ENCODE measurements at places on chromosomes 2 and 18. TPM values are rescaled to one million over a fixed set of nuclear protein-coding genes. Genes with fewer than 3 reads are reported as not detected.

EGR4 gene
- total RNA-seq = 0.70 TPM

RETREG2 gene
- 78.4 TPM for total RNA-seq

UNC80 gene
- total RNA-seq = not detected

CHST10 gene
- 2.1 TPM for total RNA-seq

CCL20 gene
- 24.3 TPM for total RNA-seq

SIX3 gene
- not detected for total RNA-seq

FOXD4L1 gene
- 0.10 TPM for total RNA-seq

LHCGR gene
- total RNA-seq = not detected

DNA sequence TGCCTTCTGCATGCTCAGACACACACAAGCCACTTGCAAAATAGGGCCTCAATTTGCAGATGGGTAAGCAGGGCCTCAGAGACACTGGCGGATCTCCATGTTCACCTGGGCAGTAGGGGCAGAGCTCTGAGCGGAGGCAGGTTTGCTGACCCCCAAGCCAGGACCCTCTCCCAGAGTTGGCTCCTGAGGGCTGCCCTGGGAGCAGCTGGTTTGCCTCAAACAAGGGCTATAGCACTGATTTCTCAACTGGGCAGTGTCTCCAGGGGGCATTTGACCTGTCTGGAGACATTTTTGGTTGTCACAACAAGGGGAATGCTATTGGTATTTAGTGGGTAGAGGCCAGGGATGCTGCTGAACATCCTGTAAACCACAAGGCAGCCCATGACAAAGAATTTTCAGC, 11.6 kb downstream of the GLI2 start:
- H3K27me3 ChIP-seq = peaks cover 49% of the 10 kb centered on the region
- H3K36me3 ChIP-seq = no peaks in the 10 kb centered on the region
- DNase-seq = no peak
- H3K4me3 ChIP-seq = no peak overlapping the region

GRCh38 chr18:48924630-48925490, 25.9 kb downstream of the SMAD7 start:
- peaks cover 76% of the 10 kb centered on the region for H3K4me1 ChIP-seq
- H3K36me3 ChIP-seq = peaks cover 5% of the 10 kb centered on the region
- no peaks in the 10 kb centered on the region for H3K27me3 ChIP-seq
- H3K27ac ChIP-seq = peak overlapping the region; percentile 98

DNA sequence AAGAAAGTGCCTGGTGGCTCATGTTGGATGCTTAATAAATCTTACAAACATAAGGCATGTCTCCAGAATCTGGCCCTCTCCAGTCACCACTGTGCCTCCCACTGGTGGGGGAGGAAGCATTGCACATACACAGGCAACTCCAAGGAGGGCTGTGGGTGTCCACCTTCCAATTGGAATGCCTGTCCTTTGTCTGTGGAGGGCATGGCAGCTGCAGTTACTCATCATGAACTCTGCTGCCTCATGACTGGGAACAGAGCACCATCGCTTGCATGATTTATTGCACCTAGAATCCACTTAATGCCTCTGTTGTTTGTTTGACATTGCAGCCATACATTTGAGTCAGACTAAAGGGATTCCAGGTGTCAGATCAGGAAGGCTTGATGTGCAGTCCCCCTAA, 278.9 kb downstream of the PRKCE start:
- H3K27ac ChIP-seq = no peak overlapping the region
- no peaks in the 10 kb centered on the region for H3K36me3 ChIP-seq
- no peaks in the 10 kb centered on the region for H3K4me1 ChIP-seq
- no peak overlapping the region for H3K4me3 ChIP-seq
- no peaks in the 10 kb centered on the region for H3K27me3 ChIP-seq

DNA sequence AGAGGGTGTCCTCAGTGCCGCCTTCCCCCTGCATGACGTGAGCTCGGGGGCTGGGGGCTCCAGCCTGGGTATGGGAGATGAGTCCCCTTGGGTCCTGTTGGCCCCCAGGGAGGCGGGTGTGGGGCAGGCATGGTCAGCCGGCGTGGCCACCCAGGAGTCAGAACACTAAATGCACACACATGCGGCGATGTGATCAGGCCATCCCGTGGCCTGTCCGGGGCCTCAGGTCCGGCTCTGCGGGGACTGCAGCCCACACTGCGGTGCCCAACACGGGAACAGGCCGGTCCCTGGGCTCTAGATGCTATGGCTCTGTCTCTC, 13.8 kb downstream of the ANO7 start:
- no peak for DNase-seq
- no peak overlapping the region for H3K4me3 ChIP-seq
- H3K27ac ChIP-seq = no peak overlapping the region
- no peaks in the 10 kb centered on the region for H3K27me3 ChIP-seq

- H3K4me3 ChIP-seq = no peak overlapping the region
- H3K27ac ChIP-seq = peak overlapping the region; percentile 83
- H3K36me3 ChIP-seq = peaks cover 2% of the 10 kb centered on the region
- peaks cover 9% of the 10 kb centered on the region for H3K27me3 ChIP-seq
Measured at GRCh38 chr2:112150447-112150846, 12.3 kb downstream of the FBLN7 start.

DNA sequence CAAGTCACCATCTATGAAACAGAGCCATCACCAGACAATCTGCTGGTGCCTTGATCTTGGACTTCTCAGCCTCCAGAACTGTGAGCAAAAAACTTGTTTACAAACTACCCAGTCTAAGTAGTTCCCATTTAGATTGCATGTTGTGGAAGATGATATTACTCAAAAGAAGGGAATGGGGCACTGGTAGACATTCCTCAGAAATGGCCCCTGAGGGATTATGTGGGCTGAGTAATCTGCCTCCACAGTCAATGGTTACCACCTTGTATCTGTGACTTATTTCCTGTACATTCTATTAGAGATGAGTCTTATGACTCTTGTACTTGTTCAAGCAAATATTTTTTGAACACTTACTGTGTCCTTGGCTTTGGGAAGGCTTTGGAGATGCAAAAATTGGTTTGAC, 160.4 kb downstream of the NUP35 start:
- no peak overlapping the region for H3K27ac ChIP-seq
- no peaks in the 10 kb centered on the region for H3K36me3 ChIP-seq
- no peaks in the 10 kb centered on the region for H3K27me3 ChIP-seq
- no peak overlapping the region for H3K4me3 ChIP-seq
- no peak for DNase-seq

DNA sequence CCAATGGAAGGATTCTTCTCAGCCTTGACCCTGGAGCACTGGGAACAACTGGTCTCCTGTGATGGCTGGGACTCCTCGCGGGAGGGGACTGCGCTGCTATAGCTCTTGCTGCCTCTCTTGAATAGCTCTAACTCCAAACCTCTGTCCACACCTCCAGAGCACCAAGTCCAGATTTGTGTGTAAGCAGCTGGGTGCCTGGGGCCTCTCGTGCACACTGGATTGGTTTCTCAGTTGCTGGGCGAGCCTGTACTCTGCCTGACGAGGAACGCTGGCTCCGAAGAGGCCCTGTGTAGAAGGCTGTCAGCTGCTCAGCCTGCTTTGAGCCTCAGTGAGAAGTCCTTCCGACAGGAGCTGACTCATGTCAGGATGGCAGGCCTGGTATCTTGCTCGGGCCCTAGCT, 28.8 kb downstream of the LIPG start:
- H3K27me3 ChIP-seq = peaks cover 57% of the 10 kb centered on the region
- no peak overlapping the region for H3K27ac ChIP-seq
- H3K4me3 ChIP-seq = no peak overlapping the region
- H3K4me1 ChIP-seq = peaks cover 2% of the 10 kb centered on the region
- no peak for DNase-seq

DNA sequence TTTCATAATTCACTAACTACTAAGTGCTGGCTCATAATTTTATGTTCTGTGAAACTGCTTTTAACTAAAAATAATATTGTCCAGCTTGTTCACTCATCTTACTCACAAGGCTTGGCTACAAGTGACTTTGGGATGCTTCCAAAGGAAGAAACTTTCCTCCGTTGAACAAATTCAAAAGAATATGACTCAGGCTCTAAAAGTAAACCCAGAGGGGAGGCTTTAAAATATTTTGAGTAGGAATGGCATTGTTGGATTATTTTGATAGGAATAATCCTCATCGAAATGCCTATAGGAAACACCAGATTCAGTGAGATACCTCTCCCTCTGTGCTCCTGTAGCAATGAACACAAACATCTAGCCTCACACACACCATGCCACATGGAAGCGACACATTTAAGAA, 25.2 kb upstream of the TLK1 start:
- no peak for DNase-seq
- no peak overlapping the region for H3K4me3 ChIP-seq
- peaks cover 2% of the 10 kb centered on the region for H3K4me1 ChIP-seq
- H3K36me3 ChIP-seq = peaks cover 2% of the 10 kb centered on the region
- H3K27ac ChIP-seq = no peak overlapping the region
- H3K27me3 ChIP-seq = peaks cover 4% of the 10 kb centered on the region

GRCh38 chr2:78707776-78708386, 317.6 kb upstream of the REG3G start:
- no peaks in the 10 kb centered on the region for H3K36me3 ChIP-seq
- no peaks in the 10 kb centered on the region for H3K27me3 ChIP-seq

DNA sequence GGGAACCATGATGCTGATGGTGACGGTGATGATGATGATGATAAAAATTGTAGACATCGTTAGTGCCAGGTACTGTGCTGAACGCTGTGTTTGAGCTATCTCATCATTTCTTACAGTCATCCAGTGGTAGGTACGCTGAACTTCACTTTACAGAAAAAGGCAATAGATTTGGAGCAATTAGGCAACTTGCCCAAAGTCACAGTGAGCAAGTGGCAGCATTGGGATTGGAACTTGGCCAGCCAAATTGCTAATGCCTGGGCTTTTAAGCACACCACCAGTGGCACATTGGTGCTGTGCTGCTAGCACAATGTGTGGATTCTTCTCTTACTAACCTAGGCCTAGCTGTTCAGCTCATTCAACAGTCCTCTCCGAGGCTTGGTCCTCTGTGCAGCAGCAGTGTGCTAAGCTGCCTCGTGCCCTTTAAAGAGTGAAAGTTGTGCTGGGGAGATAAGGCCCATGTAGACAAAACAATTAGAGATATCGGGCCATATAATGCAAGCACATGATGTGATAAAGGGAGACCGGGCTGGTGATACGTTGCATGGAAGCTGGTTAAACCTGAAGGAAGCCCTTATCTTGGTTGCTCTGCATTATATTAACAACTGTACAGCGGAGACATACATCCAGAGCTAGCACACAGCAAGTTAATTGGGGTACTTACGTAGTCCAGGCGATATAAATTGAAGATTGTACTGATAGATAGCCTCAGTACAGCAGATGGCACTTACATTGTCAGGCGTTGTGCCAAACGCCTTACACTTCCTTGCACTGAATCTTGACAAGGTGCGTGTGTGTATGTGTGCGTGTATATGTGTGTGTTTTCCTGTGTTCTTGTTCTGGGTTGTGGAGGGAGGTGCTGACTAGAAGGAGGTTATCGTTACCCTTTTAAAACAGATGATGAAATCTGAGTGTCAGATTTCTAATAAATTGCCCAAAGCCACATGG, 28.4 kb downstream of the HK2 start:
- H3K36me3 ChIP-seq = no peaks in the 10 kb centered on the region
- no peak overlapping the region for H3K27ac ChIP-seq
- H3K27me3 ChIP-seq = no peaks in the 10 kb centered on the region
- no peak overlapping the region for H3K4me3 ChIP-seq

DNA sequence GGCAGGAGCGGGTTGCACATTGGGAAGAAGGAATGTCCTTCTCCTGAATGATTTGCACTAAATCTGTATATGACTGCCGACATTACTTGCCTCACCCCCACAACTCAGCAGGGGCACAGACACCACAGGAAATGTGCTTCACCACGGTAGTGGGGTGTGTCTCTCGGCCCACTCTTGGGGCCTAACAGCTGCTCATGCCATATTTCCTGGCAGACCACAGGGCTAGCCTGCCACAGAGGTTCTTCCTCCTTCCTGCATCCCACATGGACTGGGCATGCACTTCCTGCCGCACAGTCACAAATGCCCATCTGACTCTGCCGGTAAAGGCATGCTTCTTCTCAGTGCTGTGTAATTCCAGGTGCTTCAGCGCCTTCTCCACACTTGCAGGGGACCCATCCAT, 10.3 kb upstream of the PAPOLG start:
- H3K27me3 ChIP-seq = peaks cover 12% of the 10 kb centered on the region
- H3K27ac ChIP-seq = peak overlapping the region; percentile 57
- peaks cover 9% of the 10 kb centered on the region for H3K4me1 ChIP-seq
- no peak for DNase-seq
- H3K36me3 ChIP-seq = peaks cover 2% of the 10 kb centered on the region
- no peak overlapping the region for H3K4me3 ChIP-seq

- H3K4me1 ChIP-seq = peaks cover 59% of the 10 kb centered on the region
- peak overlapping the region; percentile 94 for H3K4me3 ChIP-seq
- H3K27ac ChIP-seq = peak overlapping the region; percentile 90
- no peaks in the 10 kb centered on the region for H3K27me3 ChIP-seq
- DNase-seq = peak; percentile 44
- H3K36me3 ChIP-seq = no peaks in the 10 kb centered on the region
Measured at GRCh38 chr2:157875641-157876065, 477 bp downstream of the ACVR1 start.

DNA sequence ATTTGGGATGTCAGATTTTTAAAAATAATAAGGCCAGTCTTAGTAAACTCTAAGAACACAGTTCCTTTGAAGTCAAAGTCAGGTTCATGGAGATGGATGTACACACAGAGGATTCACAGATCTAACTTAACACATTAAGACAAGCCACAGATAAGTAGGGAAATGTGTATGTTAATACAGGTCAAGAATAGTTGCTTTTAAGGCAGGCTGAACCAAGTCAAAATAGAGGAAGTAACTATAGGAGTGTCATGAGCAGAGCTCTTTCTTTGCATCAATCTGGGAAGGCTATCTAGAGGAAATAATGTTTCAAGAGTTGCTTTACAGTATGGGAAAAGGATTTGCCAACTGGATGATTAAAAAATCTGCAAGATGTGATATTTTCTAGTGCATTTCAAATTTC, 128.0 kb upstream of the FBXO11 start:
- DNase-seq = no peak
- H3K4me1 ChIP-seq = no peaks in the 10 kb centered on the region
- no peaks in the 10 kb centered on the region for H3K27me3 ChIP-seq
- H3K36me3 ChIP-seq = no peaks in the 10 kb centered on the region
- H3K27ac ChIP-seq = no peak overlapping the region

- H3K4me3 ChIP-seq = no peak overlapping the region
- no peak for DNase-seq
- no peaks in the 10 kb centered on the region for H3K27me3 ChIP-seq
- H3K27ac ChIP-seq = no peak overlapping the region
- H3K36me3 ChIP-seq = no peaks in the 10 kb centered on the region
Measured at GRCh38 chr18:10245846-10246175, 208.6 kb upstream of the APCDD1 start.

GRCh38 chr2:158960193-158960592, 8.2 kb upstream of the TANC1 start:
- H3K4me1 ChIP-seq = no peaks in the 10 kb centered on the region
- no peaks in the 10 kb centered on the region for H3K27me3 ChIP-seq
- H3K4me3 ChIP-seq = no peak overlapping the region
- H3K36me3 ChIP-seq = peaks cover 2% of the 10 kb centered on the region

GRCh38 chr2:172856606-172857005, 121.0 kb downstream of the RAPGEF4 start:
- no peak overlapping the region for H3K4me3 ChIP-seq
- no peaks in the 10 kb centered on the region for H3K36me3 ChIP-seq
- no peak overlapping the region for H3K27ac ChIP-seq
- no peak for DNase-seq
- H3K4me1 ChIP-seq = no peaks in the 10 kb centered on the region

GRCh38 chr18:60585670-60586069, 213.1 kb upstream of the MC4R start:
- H3K27me3 ChIP-seq = no peaks in the 10 kb centered on the region
- no peaks in the 10 kb centered on the region for H3K36me3 ChIP-seq
- no peak overlapping the region for H3K27ac ChIP-seq
- no peaks in the 10 kb centered on the region for H3K4me1 ChIP-seq

GRCh38 chr18:66136039-66136438, 385.2 kb downstream of the CDH7 start:
- no peaks in the 10 kb centered on the region for H3K36me3 ChIP-seq
- no peaks in the 10 kb centered on the region for H3K4me1 ChIP-seq
- H3K4me3 ChIP-seq = no peak overlapping the region
- no peak for DNase-seq

Data from T-helper 17 cell (primary cell).